ENCODE measurements at places on chromosomes 6 and 20. TPM values are rescaled to one million over a fixed set of nuclear protein-coding genes. Genes with fewer than 3 reads are reported as not detected.
A peak's percentile ranks its signal among the peaks of the same experiment; 100 is the strongest.

GRCh38 chr6:38499529-38500096 is 140.1 kb downstream of the BTBD9 start:
- no peak for DNase-seq

GRCh38 chr20:42609618-42610017 is 580.1 kb downstream of the PTPRT start:
- DNase-seq = no peak

GRCh38 chr6:146300521-146300920 is 243.1 kb upstream of the RAB32 start:
- DNase-seq = no peak

- DNase-seq = peak; percentile 29
Measured at GRCh38 chr6:157045831-157046454, 268.8 kb downstream of the ARID1B start.

- DNase-seq = no peak
Measured at GRCh38 chr6:38801305-38801704, 86.2 kb downstream of the DNAH8 start.

DNA sequence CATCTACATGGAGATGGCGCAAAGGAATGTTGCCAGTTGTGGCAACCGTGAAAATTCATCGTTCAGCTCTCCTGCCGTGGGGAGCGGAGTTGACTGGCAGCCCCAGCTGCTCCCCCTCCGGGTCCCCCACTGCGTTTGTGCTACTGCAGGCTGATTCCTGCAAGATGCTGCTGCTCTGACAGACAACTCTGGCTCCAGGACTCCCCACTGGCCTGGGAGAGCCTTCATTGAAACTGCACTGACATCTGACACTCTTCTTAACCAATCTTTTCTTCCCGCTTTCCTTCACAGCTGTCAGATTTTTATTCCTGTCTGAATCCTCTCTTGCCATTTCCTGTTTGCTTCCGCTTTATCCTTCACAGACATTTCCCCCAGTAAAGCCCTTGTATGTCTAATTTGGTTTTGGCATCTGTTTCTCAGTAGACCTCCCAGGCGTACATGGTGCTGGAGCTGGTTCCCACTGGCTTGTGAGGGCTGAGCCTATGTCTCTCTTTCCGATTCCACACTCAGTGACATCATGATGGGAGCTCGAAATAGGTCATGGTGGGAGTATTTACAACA is 9.5 kb upstream of the ATRN start:
- no peak for DNase-seq

GRCh38 chr6:158376631-158377081 is 64.4 kb downstream of the TULP4 start:
- DNase-seq = no peak

DNA sequence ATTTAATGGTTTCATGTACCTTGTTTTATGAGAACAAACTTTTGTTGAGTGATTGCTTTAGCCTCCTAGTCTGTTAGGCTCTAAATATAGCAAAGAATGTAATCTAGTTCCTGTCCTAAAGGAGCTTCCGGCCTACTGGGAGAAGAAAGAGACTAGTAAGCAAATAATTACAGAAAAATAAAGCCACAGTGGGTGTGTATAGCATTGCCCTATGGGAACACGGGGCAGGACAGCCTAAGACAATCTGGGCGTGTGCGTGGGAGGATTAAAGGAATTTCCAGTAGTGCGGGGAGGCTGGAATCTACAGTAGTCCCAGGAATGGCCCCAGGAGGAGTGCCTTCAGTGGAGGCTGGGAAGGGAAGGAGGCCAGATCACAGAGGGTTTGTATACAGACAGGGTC is 98.1 kb upstream of the AKAP12 start:
- peak; percentile 70 for DNase-seq

DNA sequence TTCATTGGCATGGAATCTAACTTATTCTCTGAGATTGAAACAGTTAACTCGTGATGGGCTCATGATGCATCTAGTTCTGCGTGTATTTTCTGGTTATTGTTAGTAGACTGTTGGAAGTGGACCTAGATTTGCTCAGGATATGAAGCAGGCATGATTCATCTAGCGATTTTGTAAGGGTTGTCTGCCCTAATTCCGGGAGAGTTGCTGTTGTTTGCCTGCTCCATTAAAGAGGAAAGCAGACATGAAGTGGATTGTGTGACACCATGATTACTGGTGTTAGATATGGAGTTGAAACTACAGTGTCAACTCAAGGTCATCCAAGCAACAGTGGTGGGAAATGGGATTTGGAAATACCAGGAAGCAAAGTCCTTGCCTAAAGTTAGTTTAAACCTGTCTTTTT is 41.0 kb downstream of the SOX4 start:
- DNase-seq = peak; percentile 30

DNA sequence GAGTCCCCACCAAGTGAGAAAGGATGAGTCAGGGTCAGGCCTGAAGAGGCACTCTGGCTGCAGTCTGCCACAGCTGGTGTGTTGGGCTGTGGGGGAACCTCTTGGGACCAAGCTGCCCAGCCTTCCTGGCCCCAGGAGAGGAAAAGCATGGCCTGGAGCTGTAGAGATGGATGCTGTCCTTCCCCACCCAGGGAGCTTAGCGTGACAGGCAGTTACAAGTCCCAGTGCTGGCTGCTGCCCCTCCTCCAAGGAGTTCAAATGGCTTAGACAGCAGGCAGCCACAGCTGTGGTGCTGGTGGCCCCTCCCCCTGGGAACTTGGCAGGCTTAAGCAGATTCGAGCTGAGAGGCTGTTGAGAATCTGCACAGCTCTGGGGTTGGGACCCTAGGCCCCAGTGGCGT is 253.2 kb downstream of the PLCB1 start:
- DNase-seq = no peak

DNA sequence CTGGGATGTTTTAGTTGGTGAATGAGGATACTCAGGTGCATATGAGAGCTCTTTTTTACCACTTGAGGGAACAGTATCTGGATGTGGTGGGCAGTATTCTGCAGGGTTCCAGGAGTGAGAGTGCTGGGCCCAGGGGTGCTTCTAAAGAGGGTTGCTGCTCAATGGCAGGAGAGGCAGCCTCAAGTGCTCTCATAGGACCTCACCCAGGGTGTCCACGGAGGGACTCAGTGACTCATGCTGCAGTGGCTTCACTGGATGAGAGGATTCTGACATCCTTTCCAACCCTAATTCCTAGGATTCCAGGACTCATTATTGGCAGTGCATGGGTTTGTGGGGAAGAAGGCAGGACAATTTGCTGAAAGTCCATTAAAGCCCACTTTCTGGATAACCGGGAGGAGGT is 176.6 kb upstream of the FERMT1 start:
- DNase-seq = no peak

- DNase-seq = no peak
Measured at GRCh38 chr20:23145281-23145700, 59.2 kb upstream of the CD93 start.

DNA sequence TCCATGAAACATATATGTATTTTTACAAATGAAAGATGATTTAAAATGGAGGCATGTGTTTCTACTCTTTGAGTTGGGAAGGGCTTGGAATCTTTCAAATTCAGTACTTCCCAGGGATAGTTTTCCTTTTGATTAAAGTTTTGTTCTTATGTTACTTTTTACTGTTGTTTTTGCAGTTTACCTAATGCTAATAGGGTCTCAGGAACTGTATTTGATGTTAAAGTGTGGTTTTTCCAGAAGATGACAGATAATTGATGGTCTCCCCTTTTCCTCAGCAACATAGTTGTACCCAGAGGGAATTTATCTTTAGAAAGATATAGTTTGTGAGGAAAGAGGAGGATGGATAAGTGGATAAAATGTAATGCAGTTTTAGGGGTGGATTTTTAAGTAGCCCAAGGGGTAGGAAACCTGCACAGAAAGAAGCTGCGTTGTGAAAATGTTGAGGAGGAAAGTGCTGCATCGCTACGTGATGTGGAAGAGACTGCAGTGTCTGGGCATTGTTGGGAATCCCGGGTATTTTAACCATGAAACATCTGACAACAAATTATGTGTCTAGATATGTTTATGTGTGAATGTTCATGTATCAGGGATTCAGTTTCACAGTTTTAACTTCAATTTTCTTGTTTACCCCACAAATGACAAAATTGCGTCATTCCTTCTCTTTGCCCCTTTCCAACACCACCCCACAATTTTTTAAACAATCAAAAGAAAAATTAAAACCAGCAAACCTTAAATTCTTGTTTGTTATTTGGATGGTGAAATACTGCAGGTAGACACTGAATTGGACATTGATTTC is 42.3 kb downstream of the GNAS start:
- DNase-seq = no peak

DNA sequence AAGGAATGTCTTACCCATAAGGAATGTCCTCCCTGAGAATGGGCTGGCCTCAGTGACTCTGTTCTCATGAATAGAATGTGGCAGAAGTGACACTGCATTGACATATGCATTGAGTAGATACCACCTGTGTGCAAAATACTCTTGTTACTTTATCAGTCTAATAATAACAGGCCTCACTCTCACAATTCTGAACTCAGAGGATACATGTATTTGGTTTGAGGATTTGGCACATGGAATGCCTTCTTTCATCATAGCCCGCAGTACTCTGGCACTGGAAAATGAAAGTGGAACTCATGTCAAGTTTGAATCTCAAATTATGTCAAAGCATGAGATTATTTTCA is 52.9 kb upstream of the PLCB4 start:
- no peak for DNase-seq

The TAAR1 gene
- polyA plus RNA-seq = not detected

The TNFRSF6B gene
- polyA plus RNA-seq = 0.86 TPM

The DEFB116 gene
- not detected for polyA plus RNA-seq

The OR2H2 gene
- polyA plus RNA-seq = not detected

The LIN28B gene
- 8.8 TPM for polyA plus RNA-seq

The NRM gene
- 12.5 TPM for polyA plus RNA-seq

The EEF1A1 gene
- 14,480 TPM for polyA plus RNA-seq

The ADGRF4 gene
- 0.01 TPM for polyA plus RNA-seq

The MATN4 gene
- 0.04 TPM for polyA plus RNA-seq

The PTK7 gene
- polyA plus RNA-seq = 98.5 TPM

The DEFB124 gene
- not detected for polyA plus RNA-seq

The STMN3 gene
- 21.0 TPM for polyA plus RNA-seq

Data from HepG2 (cell line).